Glomerular endothelial cell (primary cell): ENCODE measurements at places on chromosomes 2 and 18.

- DNase-seq: no peak
Observed at GRCh38 chr2:15768615-15769014, 171.7 kb upstream of the MYCN start.

- DNase-seq: no peak
Observed at GRCh38 chr2:233195027-233195426, 56.4 kb upstream of the ATG16L1 start.

- no peak for DNase-seq
Observed at GRCh38 chr2:50602636-50603327, 429.1 kb downstream of the NRXN1 start.

DNA sequence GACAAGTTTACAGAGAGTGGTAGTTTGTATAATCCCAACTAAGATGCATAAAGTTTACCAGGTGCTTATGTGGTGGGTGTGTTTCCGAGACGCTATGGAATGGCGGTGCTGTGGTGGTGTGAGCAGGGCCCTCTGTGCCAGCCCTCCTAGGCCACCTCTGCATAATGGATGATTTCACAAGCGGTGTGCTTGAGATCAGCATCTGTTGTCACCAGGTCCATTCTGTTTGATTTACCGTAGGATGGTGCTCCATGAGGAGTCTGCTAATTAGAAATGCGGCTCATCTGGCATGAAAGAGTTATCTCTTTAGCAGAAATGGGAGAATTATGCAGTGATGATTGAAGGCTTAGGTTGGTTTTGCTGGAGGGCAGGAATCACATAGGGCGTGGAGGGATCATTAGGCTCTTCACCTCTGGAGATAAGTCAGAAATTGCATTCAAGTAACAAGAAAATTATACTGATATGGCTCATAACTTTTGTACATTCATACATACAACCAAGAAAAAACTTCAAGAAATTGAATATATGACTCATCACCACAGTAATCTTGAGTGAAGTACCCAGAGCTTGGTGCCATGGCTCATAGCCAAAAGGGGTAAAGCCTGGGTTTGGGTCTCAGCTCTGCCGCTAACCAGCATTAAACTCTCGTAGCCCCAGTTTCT lies 41.4 kb downstream of the CRIM1 start:
- DNase-seq: no peak

DNA sequence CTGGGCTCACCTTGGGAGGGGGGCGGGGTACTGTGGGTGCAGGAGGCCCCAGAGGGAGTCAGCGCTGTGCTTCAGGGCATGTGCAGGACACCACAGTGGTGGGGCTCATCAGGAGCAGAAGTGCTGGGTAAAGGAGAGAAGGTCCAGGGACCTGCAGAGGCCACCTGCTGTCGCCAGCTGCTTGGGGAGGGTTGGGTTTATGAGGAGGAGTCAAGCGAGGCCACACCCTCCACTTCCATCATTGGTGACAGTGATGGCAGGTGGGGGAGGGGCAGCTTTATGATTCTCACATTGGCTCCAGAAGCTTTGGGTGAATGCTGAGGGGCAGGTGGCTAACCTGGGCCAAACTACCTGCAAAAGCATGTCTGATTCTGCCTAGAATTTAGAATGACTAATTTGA lies 392.6 kb downstream of the HRH4 start:
- no peak for DNase-seq

GRCh38 chr2:229971298-229971790 lies 49.0 kb downstream of the FBXO36 start:
- no peak for DNase-seq

DNA sequence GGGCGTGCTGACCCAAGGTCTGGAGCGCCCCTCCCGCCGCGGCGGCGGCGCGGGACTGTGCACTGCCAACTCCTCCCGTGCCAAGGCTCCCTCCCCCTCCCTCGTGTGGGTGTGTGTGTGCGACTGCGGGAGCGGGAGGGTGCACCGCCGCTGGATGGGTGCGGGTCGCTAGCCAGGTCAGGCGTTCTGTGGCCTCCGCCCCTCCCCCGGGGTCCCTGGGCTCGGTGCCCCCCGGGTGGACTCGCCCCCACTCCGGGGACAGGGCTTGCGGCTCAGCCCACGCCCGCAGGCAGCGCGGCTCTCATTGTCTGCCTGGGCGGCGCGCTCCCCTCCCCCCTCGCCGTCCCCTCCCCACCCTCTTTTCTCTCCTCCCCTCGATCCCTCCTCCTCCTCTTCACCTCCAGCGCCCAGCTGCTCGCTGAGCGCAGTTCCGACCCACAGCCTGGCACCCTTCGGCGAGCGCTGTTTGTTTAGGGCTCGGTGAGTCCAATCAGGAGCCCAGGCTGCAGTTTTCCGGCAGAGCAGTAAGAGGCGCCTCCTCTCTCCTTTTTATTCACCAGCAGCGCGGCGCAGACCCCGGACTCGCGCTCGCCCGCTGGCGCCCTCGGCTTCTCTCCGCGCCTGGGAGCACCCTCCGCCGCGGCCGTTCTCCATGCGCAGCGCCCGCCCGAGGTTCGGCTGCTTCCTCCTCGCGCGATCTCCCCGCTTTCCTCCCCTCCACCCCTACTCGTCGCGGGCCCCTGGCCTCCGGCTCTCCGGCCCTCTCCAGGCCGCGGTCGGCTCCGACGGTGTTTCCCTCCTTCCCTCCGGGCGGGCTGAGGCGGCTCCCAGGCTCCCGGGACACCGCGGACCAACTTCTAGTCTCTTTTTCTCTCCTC lies at the start of gene GATA6:
TSS of gene GATA6 (plus strand) at position 579 of the 878 bp plus-strand sequence. CDS start 1,556 bp downstream, outside the sequence.
- DNase-seq: no peak

GRCh38 chr2:100527440-100528015 lies 35.3 kb upstream of the PDCL3 start:
- no peak for DNase-seq

DNA sequence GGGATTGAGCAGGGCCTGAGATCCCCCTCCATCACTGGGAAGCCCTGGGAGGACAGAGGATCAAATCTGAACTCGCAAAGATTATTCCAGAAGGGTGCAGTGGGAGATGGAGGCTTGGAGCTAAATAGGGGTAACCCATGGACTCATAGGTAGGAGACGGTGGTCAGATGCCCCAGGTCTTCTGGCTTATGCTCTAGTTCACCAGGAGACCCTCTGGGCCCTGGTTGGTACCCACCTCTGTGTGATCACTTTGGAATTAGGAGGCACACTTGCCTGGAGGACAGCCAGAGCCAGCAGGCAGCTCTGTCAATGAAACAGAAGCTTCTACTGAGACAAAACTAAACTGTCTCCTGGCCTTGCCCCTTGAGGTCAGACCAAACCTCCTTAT lies 110.6 kb downstream of the TGFA start:
- DNase-seq: no peak

DNA sequence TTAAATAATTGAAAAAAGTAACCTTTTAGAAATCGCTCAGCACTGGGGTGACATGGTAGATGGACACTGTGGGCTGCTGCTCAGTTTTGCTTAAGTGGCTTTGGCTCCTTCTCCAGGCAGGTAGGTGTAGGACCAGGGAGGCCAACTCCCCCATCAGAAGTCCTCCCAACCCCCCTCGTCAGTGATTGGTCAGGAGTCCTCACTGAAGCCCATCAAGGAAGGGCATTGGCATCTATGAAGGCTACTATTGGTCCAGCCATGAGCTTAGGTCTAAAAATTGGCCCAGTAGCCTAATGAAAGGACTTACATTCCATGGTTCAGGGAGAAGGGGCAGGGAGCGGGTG lies 34.7 kb downstream of the ST3GAL5 start:
- DNase-seq: no peak

DNA sequence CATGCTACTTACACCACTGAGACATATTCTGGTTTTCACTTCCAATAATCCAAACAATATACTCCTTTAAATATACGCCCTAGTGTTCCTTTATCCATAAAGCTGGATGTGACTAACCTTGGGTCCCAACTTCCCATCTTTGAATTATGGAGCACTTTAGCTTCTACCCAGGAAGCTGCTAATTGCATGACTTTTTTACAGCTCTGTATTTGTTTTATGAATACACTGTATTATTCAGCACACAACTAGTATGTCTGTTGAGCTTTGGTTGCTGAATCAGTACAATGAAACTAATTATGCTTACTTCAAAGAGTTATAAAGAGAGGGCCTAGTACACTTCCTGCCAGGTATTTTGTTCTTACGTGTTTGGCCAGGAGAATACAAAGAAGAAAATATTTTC lies 118.5 kb downstream of the BAZ2B start:
- DNase-seq: no peak

DNA sequence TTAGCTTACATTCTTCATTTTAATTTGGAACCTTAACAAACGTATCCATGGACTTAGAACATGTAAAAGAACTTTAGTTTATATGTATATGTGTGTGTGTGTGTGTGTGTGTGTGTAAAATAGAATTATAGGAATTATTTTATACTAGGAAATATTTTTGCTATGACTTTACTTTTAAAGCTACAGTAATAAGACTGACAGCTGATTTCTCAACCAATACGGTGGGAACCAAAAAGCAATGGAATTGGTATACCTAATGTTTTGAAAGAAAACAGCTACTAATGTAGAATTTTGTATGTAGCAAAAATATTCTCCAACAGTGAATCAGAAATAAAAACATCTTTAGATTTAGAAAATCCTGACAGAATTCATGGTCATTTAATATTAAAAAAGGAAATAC lies 146.5 kb upstream of the ARL4C start:
- no peak for DNase-seq

DNA sequence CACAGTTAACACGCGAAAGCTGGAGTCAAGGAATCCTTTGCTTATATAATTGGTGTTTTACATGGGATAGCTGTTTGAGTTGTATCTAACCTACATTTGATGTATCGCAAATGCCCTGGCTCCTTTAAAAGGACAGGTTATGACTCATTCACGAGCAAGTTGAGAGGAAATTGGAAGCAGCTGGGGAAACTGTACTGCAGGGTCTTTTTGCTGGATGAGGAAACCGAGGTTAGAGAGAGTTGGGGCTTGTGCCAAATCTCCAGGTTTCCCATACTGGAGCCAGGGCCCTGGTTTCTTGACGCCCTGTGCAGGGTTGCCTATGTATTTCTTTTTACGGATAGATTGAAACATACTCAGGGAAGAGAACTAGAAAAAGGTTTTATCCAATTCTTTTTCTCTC lies 60.0 kb upstream of the SPTBN1 start:
- DNase-seq: peak; percentile 71

DNA sequence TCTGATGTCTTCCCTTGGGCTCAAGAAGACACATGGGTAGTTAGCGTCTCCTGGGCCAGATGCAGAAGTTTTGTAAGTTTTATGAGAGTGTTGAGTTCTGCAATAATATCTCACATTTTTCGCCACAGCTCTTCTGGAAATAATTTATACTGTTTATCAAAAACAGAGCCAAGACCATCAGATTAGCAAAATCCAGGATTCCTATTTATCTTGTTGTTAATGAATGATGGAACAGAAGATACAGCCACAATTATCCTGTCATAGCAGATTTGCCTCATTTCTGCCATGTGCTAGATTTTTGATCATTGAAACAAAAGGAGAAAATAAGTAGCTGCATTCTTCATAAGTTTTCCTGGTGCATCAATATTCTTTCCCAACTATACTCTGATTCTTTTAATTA lies 1048.6 kb upstream of the KLHL29 start:
- no peak for DNase-seq

- no peak for DNase-seq
Observed at GRCh38 chr2:53331667-53332066, 435.9 kb upstream of the CHAC2 start.

DNA sequence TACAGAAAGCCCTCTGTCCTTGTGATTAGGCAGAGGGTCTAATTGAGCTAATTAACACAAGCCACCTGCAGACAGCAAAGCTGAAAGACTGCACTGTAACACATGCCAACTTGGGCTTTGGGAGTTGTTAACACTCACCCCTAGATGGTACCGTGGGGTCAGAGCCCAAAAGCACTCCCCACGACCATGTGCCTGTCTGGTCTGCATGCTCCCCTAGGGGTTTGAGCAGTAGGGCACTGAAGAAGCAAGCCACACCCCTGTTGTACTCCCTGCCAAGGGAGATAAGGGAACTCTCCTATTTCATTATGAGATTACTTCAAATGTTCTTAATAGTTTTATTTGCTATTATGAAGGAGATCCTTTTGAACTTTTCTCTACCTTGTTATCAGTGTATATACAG lies 560.1 kb upstream of the FSHR start:
- no peak for DNase-seq

DNA sequence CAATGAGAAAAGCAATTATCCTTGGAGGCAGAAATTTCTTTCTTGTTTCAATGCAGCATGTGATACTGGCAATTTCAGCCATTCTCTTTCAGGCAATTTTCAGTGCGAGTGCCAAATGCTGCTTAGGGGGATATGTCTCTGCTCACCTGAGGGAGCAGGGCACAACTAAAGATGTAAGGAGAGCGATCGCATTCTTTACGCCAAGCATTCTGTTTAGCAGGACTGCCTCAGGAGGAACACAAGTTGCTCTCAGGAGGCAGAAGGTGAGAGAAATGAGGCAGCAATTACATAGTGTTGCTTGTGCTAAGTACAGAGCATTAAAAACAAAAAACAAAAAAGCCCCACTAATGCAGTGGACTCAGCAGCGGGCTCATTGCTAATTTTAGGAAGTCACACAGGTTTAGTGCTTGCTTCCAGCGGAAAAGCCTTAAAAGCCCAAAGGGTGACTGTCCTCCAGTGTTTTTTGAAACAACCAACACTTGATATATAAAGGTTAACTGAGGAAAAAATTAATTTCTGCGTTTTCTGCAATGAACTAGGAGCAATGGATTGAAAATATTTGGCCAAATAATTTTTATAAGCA lies 116.9 kb downstream of the METTL8 start:
- DNase-seq: no peak

DNA sequence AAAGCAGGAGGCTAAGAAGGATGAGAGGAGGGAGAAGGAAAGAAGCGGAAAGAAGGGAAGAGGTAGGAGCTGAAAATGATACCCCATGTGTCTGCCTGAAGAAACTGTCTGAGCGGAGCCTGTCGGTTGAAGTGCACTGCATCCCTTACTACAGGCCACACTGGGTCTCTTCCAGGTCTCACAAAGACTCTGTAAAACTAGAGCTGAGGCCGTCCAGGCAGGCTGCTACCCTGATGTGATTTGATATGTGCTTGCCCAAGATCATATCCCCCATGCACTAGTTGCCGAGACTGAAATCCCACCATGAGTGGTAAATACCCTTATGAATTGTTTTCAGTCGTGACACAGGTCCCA lies 134.4 kb downstream of the MAIP1 start:
- no peak for DNase-seq

- no peak for DNase-seq
Observed at GRCh38 chr2:196130039-196130825, 41.1 kb downstream of the STK17B start.
